ENCODE measurements at places on chromosomes 7 and 10.

DNA sequence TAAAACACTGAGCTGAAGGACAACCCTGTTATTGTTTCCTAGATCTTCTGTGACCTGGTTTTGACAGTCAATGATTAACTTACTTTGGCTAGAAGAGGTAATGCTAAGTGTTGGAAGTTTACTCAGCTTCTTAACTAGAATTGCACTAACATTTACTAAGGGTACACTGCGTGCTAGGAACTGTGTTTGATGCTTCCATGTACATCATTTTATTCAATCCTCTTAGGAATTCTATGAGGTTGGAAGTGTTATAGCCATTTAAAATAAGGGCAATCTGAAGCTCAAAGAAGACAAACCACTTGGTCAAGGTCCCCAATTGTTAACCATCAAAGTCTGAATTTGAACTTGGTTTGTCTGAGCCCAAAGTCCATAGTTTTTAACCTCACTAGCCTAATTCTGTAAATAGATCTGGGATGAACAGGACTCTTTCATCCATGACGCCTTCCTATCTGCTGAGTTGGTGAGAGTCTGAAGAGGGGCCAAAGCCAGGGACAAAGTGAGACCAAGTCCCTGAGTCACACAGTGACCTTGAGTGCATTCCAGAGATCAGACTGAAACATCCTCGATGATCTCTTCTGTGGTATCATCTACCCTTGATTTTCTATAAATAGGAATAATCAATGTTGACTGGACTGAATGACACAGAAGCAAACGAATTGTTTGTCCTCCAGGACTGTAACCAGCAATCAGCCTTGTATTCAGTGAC is 29.2 kb upstream of the ZNRF2 start:
- no peak for DNase-seq

GRCh38 chr10:110267276-110267675 is 37.4 kb downstream of the SMNDC1 start:
- no peak for DNase-seq

DNA sequence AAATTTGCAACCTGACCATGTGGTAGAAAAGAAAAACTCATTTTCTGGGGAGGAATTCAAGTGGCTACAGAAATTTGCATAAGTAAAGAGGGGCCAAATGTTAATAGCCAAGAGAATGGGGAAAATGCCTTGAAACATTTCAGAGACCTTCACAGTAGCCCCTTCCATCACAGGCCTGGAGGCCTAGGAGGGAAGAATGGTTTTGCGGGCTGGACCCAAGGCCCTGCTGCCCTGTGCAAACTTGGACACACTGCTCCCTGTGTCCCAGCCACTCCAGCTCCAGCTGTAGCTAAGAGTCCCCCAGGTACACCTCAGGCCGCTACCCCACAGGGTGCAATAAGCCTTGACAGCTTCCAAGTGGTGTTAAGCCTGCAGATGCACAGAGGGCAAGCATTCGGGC is 16.4 kb upstream of the DNAH11 start:
- DNase-seq = no peak

DNA sequence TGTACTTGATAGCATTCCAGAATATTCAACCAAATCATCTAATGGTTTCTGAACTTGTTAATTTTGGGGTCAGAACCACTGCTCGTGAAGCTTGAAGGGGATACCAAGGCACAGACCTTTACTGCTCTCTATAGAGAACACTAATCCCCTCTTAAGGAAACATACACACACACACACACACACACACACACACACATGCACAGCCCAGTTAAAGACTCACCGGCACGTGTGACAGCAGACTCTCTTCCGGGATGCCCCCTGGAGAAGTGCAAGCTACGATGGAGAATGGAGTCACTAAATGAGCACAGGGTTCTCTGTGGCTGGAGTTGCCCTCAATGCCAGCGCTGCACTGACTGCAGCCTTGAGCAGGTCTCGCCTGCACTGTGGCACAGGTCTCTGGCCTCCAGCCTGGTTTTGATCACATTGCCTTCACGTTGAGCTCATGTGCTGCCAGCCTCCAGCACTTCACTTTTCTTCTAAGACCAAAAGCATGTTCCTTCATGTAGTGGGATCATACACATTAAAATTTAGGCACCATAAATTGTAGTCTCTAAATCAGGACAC is 300.8 kb downstream of the POM121L12 start:
- DNase-seq = no peak

GRCh38 chr7:33039257-33039902 is 23.2 kb downstream of the NT5C3A start:
- DNase-seq = no peak

- no peak for DNase-seq
Observed at GRCh38 chr7:112266141-112266540, 59.6 kb downstream of the ZNF277 start.

DNA sequence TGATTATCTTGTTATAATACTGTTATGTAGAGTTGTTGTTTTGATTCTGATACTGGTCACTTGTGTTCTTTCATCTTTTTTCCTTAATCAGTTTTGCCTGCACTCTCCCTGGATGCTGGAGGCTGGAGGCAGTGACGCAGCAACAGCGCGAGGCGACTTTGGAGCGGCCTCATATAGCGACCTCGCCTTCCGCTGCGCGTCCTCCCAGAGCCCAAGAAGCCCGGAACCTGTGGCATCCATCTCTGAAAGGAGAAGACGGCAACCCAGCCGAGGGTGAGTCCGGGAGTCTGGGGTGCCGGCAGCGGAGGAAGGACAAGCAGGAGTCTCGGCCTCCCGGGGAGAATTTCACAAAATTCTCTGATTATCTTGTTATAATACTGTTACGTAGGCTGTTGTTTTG is 161.2 kb downstream of the ZNF33B start:
- DNase-seq = no peak

GRCh38 chr10:53403688-53404087 is 631.1 kb upstream of the MBL2 start:
- no peak for DNase-seq

DNA sequence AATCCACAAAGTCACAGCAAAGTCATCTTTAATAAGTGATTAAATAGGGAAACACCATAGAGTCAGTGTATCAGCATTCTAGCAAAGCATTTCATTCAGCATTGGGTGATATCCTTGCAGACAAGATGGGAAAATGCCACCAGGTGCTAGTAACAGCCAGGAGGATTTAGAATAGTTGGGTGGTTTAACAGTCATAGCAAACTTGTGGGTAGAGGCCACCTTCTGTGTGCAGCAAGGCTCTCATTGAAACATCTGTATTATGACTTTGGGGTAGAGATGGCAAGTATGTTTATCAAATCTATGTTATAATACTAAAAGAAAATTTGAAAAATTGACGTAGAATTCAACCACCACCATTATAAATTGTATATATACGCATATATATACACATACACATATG is 26.4 kb upstream of the ADO start:
- no peak for DNase-seq

DNA sequence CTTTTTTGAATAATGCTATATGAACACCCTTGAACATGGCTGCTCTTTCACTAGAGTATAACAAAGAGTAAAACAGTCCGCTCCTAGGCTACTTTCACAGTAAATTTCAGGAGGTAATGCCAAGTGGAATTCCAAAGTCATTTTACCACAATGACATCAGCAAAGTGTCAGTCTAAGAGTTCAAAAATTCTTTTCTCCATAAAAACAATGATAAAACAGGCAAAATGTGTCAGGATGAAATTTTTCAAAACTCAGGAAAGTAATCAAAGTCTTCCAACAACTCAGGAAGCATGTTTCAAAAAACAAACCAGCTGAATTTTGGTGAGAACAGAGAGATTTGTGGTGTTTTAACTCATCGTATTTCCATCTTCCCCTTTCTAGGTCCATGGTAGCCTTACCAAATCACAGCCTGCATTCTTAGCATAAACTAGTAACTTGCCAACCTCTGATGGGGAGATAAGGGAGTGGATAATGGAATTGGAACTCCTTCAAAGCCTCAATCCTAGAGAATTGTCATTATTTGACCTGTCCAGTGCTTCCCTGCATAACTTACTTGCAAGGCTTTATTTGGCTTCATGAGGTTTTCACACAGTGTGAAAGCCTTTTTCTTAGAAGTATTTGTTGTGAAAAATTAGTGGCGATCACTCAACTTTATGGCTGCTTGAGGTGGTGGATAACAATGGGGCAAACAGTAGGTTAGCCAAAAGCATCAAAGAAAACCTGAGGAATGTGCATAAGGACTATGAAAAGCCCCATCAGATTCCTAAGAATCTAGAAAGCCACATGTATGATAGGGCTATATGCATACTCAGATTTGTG is 302.7 kb downstream of the HDAC9 start:
- DNase-seq = no peak

- no peak for DNase-seq
Observed at GRCh38 chr7:78443811-78444210, 645.2 kb downstream of the PHTF2 start.

- peak; percentile 33 for DNase-seq
Observed at GRCh38 chr10:101130984-101131961, at the start of gene TLX1. Gene TLX1 (plus strand): TSS chr10:101131300. CDS start chr10:101131542, 242 bp downstream.

DNA sequence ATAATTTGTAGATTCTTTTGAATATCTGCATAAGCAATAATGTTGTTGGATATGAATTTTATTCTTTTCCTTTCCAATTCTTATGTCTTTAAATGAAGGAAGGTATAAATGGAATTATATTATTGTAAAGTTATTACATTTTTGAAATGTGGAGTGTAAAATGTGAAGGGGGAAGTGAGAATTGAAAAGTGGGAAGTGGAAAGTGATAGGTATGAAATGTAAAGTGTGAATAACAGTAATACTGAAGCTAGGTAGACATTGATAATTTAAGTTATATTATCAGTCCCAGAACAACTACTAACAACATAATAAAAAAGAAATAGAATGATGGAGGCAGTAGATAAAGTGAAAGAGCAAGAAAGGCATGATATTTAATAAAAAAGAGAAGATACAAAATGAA is 39.7 kb upstream of the HYAL4 start:
- DNase-seq = no peak

DNA sequence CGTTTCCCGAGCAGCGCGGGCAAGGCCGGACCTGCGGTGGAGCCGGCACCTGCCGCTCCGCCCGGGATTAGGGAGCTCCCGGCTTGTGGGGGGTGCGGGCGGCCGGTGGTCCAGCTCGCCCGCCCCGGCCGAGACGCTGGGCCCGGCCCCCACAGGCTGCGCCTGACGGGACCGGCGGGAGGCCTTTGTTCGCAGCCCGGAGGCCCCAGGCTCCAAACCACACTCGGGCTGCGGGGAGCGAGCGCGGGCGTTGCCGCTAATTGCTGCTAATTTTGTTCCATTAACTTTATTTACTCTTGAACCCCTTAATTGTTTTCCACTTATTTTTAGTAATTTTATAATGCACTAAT is 9.6 kb downstream of the UNCX start:
- DNase-seq = no peak

GRCh38 chr10:119341459-119342301 is 134.3 kb downstream of the GRK5 start:
- DNase-seq = no peak

GRCh38 chr7:75656740-75657139 is 82.0 kb downstream of the HIP1 start:
- DNase-seq = no peak

DNA sequence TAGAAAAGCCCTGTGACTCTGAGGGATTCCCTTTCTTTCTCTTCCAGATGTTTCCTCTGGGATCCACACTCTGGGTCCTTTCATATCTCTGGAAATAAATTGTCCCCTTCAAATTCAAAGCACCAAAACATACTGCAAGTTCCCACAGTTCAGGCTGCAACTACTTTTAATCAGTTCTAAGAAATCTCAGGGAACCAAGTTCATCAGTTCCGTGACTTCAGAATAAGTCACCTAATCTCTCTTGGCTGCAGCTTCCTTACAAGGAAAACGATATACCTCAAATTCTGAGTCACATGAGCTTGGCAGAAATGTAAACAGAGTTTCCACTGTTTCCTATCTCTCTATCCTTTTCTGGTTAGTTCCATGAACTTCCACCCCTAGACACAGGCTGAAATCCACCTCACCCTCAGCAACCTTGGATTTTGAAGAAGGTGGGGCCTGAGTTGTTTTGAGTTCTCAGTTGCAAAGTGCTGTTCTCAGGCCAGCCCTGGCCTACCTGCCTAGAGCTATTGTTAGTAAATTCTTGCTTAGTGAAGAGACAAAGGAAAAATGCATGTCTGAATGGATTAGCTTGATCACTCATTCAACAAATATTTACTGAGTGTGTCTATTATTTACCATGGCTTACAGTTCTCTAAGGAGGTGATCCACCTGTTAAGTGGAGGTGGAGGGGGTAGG is 59.3 kb upstream of the IL6 start:
- no peak for DNase-seq

- no peak for DNase-seq
Observed at GRCh38 chr10:91054325-91054724, 133.4 kb upstream of the ANKRD1 start.

DNA sequence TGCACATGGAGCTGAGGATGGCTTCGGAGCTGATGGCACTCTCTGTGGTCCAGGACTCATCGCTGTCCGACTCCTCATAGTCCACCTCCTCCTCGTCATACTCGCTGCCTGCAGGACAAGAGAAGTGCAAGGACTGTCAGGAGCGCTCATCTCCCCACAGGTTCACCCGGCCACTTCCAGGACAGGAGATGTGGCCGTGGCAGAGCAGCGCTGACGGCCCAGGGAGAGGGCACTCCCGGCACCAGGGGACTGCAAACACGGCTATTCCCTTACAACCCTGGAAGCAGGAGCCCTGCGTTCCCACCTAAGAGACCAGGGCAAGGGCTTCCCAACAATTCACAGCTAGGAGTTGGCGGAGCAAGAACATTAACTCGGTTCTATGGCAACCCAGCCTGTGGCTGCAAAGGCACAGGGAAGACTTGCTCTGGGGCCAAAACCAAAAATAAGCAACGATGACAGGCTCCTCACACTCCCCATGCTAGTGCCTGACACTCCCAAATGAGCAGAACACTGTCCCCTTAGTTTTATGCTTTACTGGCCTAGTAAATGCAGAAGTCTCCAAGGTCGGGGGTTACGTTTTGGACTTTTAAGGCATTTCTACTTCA is 100.9 kb downstream of the TAX1BP1 start:
- no peak for DNase-seq

DNA sequence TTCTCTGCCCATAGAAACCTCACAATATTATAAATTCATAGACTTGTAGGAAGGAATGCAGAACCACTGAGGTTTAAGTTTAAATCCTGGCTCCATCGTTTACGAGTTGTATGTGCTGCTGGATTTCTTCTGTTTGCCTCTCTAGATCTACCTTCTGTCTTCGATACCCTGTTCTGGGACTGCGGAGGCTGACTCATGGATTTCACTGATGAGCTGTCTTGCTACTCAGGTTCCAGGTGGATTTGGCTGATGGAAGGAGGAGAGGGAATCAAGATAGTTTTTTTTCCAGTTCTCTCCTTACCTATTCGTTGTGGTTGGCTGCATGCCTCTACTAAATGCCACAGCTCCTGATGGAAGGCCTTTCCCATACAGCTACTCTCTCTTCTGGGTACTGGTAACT is 375.8 kb downstream of the REEP3 start:
- DNase-seq = no peak

DNA sequence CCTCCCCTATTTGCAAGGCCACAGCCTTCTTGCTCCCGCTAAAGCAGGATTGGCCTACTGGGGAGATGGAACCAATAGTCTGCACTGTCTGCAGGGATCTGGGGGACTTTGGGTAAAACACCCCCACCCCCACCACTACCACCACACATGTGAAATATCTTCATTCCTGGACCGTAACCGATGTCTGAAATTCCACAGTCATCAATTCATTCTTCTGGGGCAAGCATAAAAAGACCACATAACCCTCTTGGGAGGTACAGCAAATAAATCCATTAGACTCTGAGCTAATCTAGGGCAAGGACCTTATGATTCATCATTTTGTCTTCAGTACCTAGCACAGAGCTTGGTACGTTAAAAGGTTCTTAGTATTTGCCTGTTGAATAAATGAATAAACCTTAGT is 307.8 kb downstream of the GPAM start:
- no peak for DNase-seq

Data from DMS79 (cell line).